ENCODE measurements at places on chromosomes 7 and 10.
A peak's percentile ranks its signal among the peaks of the same experiment; 100 is the strongest.

GRCh38 chr7:57182031-57182430, 49.8 kb upstream of the ZNF479 start:
- DNase-seq = no peak

DNA sequence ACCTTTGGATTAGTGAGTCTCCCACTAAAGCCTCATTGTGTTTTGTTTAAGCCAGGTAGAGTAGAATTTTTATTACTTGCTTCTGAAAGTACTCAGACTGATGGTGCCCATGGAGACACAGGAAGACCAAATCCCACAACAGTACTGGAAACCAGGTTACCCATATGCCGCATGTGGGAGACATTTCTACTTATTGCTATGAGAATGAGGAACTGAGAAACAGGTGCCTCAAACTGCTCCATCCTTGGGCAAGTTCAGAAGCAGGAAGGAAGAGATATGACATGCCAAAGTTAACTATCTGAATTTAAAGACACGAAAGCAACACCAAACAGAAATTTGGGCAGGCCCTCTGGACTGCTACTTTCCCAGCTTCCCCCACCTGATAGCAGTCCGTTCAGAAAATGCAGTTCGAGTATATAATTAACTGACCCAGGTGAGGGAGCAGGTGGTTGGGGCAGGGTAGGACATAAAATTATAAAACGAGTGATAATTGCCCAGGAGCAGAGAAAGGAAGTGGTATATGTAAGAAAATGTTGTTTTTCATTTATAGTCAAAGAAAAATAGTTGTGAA, 382.3 kb upstream of the MTPN start:
- no peak for DNase-seq

- no peak for DNase-seq
These were observed 91.1 kb upstream of the ARHGAP21 start for GRCh38 chr10:24814568-24815313.

DNA sequence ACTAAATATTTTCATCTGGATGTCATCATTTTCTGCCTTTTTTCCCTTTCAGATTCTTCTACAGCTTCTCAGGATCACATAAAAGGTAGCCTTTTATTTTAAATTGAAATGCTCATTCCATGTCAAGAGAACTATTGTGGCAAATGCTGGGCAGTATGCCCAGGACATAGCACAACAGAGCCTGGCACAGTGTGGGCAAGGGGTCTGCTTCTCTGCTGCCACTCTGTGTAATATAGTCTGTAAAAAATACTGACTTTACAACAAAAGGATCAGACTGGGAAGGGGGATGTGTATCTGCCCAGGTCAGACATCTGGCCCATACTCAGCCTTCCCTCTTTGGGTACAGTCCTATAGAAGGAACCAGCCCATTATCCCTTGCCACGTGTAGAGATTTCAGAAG, 62.7 kb downstream of the CUZD1 start:
- DNase-seq = no peak

- DNase-seq = no peak
These were observed 284.4 kb downstream of the DNAJB6 start for GRCh38 chr7:157621131-157621681.

- no peak for DNase-seq
These were observed 45.5 kb downstream of the DPYSL4 start for GRCh38 chr10:132232023-132232951.

DNA sequence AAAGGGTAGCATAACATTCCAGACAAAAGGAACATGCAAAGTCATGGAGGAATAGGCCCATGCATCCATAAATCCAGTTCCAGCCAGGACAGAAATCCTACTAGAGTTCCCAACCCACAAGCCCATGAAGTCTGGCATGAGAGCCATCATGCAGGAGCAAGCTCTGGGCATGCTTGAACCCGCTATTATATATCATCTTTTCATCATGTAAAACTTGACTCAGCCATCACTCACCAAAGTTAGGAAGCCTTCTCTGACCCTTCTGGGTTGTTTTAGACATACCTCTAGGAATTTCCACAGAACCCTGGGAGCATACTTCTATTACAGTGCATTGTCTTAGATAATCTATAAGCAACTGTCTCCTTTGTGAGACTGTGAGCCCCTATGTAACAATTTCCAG, 293.0 kb upstream of the NPSR1 start:
- DNase-seq = no peak

- DNase-seq = no peak
These were observed 19.0 kb upstream of the RET start for GRCh38 chr10:43057831-43058340.

GRCh38 chr7:157690833-157691585, 354.2 kb downstream of the DNAJB6 start:
- peak; percentile 88 for DNase-seq

DNA sequence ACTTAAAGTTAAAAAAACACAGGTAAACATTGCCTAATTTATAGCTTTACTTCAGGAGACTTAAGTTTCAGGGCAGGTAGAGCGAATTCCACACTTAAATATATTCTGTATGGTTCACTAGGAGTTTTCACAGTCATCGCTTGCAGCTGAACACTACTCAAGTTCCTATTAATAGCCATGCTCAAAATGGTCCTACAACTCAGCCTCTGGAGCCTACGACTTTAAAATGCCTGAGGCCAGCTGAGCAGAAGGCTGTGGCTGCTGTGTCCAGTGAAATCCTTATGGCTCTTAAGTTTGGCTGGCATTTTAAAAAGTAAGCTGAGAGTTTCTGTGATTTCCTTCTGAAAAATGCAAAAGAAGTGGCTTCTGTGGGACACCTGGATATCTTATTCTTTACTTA, 105.4 kb upstream of the GLI3 start:
- DNase-seq = no peak

- no peak for DNase-seq
These were observed 295.6 kb downstream of the FGFR2 start for GRCh38 chr10:121302541-121303180.

GRCh38 chr10:112338957-112339356, 35.0 kb upstream of the ACSL5 start:
- DNase-seq = no peak

DNA sequence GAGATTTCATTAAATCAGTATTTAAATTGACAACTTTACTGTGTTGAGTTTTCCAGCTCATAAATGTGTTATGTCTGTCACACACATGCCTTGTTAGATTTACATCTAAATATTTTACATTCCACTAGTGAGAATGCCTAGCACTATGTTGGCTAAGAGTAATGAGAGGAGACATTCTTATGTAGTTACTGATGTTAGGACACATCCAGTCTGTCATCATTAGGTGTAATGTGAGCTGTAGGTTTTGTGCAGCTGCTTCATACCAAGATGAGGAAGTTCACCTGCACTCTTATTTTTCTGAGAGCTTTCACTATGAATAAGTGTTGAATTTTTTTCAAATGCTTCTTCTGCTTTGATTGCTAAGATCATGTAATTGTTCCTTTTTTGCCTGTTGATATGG, 218.0 kb upstream of the IGFBP3 start:
- DNase-seq = no peak

DNA sequence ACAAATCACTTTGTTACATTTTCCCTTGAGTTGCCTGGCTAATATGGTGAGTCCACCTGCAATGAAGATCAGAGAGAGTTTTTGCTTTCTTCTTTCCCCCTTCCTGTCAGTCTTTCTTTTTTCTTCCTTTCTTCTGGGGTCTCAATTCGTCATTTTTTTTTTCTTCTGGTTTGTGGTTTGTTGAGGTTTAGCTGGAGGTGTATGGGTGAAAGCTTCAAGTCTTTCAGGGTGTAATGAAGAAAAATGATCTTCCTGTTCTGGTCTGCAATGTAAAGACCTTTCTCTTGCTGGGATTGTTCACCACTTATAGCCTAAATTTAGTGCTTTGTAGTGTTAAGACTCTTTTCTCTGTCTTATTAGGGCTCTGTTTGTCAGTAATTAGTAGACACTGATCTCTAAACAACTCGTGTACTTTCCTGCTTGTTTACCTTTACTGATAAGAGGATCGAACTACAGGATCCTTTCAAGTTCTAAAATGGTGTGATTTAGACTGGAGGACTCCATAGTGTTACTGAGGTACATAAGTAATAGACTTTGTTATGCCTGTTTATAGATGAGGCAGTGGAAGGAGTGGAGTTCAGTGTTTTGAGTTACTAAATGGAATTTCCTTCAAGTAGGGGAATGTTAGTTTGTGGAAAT, 129.1 kb downstream of the SUGCT start:
- DNase-seq = no peak

DNA sequence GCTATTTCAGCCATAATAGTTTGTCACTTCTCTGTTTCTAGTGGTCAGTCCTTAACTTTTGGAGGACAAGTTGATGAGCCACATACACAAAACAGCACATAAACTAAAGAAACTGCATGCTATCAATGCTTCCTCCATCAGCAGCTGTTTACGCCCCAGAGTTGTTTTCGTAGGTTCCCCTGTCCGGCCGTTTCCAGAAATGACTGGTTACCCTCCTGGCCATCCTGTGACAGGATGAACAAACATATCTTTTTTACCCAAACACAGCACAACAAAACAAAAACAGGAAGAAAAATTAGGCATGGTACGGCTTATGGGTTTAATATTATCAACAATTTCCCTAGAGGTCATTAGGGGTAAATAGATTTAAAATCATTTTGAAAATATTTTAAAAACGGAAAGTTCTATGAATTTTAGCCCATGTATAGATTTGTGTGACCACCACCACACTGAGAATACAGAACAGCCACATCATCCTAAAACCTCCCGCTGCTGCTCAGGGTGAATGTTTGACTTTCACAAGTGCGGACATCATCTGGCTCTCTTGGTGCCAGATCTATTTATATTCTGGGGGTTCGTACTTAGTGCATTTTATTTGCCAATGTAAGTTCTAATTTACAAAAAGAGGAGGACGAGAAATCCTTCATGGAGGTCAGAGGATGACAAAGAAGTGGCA, 74.8 kb downstream of the HIPK2 start:
- no peak for DNase-seq

GRCh38 chr10:59362144-59362958, at the start of gene FAM13C:
Gene FAM13C, minus strand, starts transcription at chr10:59362549. Its CDS starts 89 bp downstream, at chr10:59362460.
- peak; percentile 83 for DNase-seq

DNA sequence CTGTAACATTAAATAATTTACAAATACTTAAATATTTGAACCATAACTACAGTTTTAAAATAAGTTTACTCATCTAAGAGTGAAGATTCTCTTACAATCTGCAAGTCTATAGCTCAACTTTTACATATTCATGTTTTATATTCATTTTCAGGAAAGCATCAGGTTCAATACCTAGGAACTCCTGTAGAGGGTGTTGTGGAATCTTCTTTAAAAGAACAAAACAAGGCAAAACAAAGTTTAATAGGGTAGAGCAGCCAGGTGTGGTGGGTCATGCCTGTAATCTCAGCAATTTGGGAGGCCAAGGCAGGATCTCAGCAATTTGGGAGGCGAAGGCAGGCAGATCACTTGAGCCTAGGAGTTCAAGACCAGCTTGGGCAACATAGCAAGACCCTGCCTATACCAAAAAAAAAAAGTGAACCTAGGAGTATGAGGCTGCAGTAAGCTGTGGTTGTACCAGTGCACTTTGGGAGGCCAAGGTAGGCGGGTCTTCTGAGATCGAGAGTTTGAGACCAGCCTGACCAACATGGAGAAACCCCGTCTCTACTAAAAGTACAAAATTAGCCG, 45.1 kb downstream of the ST8SIA6 start:
- no peak for DNase-seq

DNA sequence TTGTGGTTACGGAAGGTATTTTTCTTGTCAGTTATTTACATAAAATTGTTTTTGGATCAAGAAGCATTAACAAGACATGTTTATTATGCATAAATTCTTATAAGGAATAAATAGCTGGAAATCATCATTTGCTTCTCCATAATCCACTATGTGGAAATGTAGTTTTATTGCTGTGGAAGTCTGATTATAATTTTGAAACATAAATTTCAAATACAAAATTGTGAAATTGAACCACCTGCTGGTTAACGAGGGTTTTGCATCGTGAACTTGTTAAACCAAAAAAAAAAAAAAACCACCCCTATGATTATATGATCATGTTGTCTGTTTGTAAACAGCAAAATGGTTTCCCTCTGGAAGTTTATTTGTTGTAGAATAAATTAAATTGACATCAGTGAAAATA, 25.9 kb downstream of the ABRAXAS2 start:
- DNase-seq = no peak

- DNase-seq = no peak
These were observed 52.4 kb downstream of the NOC3L start for GRCh38 chr10:94310369-94310768.

DNA sequence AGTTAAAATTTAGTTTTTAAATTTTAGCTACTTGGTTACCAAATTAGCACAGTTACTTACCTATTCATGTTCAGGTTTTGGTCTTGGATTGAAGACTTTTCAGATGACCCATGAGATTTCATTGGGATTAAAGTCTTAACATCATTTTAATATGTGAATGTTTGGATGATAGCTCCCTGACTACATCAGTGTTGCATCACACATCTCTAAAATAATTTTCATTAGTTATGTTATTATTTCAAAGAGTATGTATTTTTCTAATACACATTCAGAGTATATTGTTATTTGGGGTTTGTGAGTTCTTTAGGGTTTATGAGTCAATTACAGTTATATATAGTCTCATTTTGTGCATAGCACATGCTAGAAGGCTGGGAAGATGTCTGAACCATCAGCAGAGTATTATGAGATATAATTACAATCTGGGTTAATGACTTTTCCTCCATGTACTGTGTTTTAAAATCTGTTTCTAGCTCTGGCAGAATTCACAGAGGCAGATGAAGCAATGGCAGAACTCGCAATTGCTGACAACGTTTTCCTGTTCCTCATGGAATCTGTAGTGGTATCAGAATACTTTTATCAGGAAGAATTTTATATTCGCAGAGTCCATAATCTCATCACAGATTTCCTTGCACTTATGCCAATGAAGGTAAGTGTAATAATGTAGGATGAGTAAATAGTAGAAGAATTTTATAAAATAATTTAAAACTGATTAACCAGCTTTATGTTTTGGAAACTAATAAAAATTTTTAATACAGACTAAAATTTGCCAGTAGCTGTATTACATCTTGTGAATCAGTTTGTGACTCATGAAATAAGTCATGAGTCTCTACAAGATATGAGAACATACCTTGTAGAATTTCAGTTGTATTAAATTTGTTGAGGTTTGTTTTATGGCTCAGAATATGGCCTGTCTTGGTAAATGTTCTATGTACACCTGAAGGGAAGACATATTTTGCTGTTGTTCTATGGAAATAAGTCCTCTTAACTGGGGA, 26.9 kb downstream of the NUP205 start:
- no peak for DNase-seq

DNA sequence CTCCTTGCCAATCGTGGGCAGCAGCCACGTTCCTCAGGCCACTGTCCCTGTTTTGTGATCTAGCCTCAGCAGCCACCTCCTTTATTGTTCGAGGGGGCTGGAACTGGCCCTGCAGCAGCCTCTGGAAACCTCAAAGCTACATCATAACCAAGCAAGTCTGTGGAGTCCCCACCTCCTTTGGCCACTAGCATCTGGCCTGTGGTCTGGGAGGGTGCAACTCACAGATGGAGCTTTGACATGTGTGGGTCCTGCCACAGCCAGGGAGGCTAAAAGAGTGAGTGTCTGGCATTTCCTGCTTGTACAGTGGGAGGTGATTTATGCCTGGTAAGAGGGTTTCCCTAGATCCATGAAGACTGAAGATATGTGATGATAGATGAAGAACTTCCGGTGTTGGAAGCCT, 32.3 kb upstream of the NUB1 start:
- DNase-seq = peak; percentile 85
